ENCODE measurements at places on chromosomes 6 and 20.

DNA sequence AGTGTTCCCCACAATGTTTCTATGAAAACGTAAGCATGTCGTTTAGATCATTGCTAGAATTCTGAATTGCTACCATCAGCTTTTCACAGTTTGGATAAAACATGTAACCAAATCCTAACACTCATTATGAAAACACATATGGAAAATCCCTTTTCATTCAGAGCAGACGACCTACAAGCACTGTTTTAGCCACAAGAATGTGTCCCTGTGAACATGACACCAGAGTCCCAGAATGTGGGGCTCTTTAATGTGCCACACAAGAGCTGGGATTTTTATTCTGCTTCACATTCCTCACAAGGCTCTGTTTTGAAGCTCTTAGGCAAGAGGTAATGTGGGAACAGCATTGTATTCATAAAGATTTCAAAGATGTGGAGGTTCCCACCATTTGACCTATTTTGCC lies 141.1 kb upstream of the CITED2 start:
- no peak for DNase-seq

- no peak for DNase-seq
These were observed 56.8 kb downstream of the EYA2 start for GRCh38 chr20:46951405-46951804.

DNA sequence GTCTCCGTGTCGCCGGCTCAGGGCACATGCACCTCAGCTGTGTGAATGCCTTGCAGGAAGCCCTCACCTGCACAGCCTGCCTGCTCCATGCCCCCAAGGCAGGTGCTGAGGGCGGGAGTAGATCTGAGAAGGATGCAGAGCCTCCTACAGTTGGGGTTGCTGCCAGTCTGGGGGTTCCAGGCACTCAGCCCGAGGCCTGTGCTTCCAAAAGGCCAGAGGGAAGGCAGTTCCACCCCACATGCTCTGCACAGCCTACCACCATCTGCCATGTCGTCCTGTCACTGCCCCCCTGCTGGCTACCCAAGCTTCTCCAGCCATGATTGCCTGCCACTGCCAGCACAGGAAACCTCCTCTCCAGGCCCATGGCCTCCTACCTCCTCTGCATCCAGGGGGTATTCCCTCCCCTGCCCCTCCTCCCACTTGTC lies 19.3 kb downstream of the ACSS1 start:
- no peak for DNase-seq

DNA sequence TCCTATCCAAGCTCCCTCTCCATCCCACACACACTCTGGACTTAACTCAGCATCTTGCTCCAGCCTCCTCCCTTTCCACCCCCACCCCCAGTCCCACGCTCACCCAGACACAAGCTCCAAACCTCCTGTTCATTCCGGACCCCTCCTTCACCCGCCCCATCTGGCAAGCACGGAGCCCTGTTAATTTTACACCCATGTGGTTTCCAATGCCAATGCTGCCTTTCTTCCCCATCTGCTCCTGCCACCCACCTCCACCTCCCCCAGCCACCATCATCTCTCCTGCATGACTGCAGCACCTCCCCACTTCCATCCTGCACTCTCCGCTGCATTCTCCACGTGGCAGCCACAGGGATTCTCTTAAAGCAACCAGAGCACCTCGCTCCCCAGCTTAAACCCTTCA lies 9.9 kb upstream of the CDK5RAP1 start:
- DNase-seq = no peak

GRCh38 chr6:152943260-152943897 lies 39.5 kb downstream of the FBXO5 start:
- DNase-seq = no peak
